ENCODE measurements at places on chromosomes 4 and X. TPM values are rescaled to one million over a fixed set of nuclear protein-coding genes. Genes with fewer than 3 reads are reported as not detected.

The BGN gene
- total RNA-seq: 18.7 TPM

The FOXO4 gene
- total RNA-seq: 39.1 TPM

The UCP1 gene
- total RNA-seq: not detected

The ERVMER34-1 gene
- not detected for total RNA-seq

The NAA10 gene
- 100 TPM for total RNA-seq

GRCh38 chr4:158777423-158778155 lies 8.8 kb downstream of the FNIP2 start:
- H3K4me3 ChIP-seq: no peak overlapping the region
- DNase-seq: no peak
- H3K4me1 ChIP-seq: peaks cover 64% of the 10 kb centered on the region
- no peaks in the 10 kb centered on the region for H3K27me3 ChIP-seq
- H3K27ac ChIP-seq: no peak overlapping the region

GRCh38 chr4:160814726-160815125 lies 1349.1 kb downstream of the FSTL5 start:
- H3K4me1 ChIP-seq: no peaks in the 10 kb centered on the region
- H3K4me3 ChIP-seq: no peak overlapping the region
- no peaks in the 10 kb centered on the region for H3K36me3 ChIP-seq
- H3K27me3 ChIP-seq: no peaks in the 10 kb centered on the region
- DNase-seq: no peak
- H3K27ac ChIP-seq: no peak overlapping the region

DNA sequence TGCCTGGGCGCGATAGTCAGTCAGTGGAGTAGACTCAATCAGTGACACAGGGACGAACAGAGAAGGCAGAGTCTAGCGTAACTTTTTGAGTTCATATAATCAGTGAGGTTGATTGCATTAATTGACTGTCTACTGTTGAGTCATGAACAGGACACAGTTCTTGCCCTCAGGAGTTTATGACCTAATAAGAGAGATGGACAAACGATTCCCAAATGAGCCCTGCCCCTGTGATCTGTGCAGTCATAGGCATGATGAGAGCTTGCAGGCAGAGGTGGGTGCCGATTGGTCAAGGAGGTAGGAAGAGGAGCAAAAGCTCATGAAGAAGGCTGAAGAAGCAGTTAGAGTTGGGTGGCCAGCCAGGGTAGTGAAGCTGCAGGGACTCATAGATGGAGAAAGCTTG lies 57.1 kb downstream of the ADD1 start:
- no peak overlapping the region for H3K27ac ChIP-seq
- H3K36me3 ChIP-seq: peaks cover 98% of the 10 kb centered on the region
- DNase-seq: no peak
- H3K4me3 ChIP-seq: no peak overlapping the region
- H3K27me3 ChIP-seq: no peaks in the 10 kb centered on the region
- no peaks in the 10 kb centered on the region for H3K4me1 ChIP-seq

- H3K27me3 ChIP-seq: no peaks in the 10 kb centered on the region
- no peak for DNase-seq
- peak overlapping the region; percentile 52 for H3K4me3 ChIP-seq
- no peak overlapping the region for H3K27ac ChIP-seq
These were observed 12.9 kb downstream of the DIPK2B start for GRCh38 chrX:45187731-45188130.

GRCh38 chrX:131828482-131828881 lies 194.6 kb upstream of the STK26 start:
- no peak for DNase-seq
- H3K36me3 ChIP-seq: no peaks in the 10 kb centered on the region
- H3K4me1 ChIP-seq: peaks cover 10% of the 10 kb centered on the region
- H3K27me3 ChIP-seq: no peaks in the 10 kb centered on the region
- H3K4me3 ChIP-seq: no peak overlapping the region
- no peak overlapping the region for H3K27ac ChIP-seq

- no peaks in the 10 kb centered on the region for H3K27me3 ChIP-seq
- DNase-seq: no peak
- H3K4me3 ChIP-seq: peak overlapping the region; percentile 69
- peaks cover 18% of the 10 kb centered on the region for H3K36me3 ChIP-seq
- H3K27ac ChIP-seq: peak overlapping the region; percentile 85
These were observed 244 bp downstream of the EIF2S3 start for GRCh38 chrX:24055043-24055356.

GRCh38 chr4:70739496-70740337 lies 18.0 kb downstream of the RUFY3 start:
- no peak overlapping the region for H3K4me3 ChIP-seq
- H3K4me1 ChIP-seq: peaks cover 39% of the 10 kb centered on the region
- H3K27ac ChIP-seq: no peak overlapping the region
- no peak for DNase-seq

GRCh38 chr4:185803022-185803421 lies 9.0 kb downstream of the SORBS2 start:
- DNase-seq: peak; percentile 12
- no peak overlapping the region for H3K4me3 ChIP-seq
- H3K4me1 ChIP-seq: no peaks in the 10 kb centered on the region
- H3K27ac ChIP-seq: no peak overlapping the region
- H3K27me3 ChIP-seq: no peaks in the 10 kb centered on the region

- H3K27me3 ChIP-seq: no peaks in the 10 kb centered on the region
- peaks cover 10% of the 10 kb centered on the region for H3K4me1 ChIP-seq
- DNase-seq: no peak
- no peak overlapping the region for H3K4me3 ChIP-seq
These were observed 173.7 kb downstream of the PTTG2 start for GRCh38 chr4:38133711-38134480.

DNA sequence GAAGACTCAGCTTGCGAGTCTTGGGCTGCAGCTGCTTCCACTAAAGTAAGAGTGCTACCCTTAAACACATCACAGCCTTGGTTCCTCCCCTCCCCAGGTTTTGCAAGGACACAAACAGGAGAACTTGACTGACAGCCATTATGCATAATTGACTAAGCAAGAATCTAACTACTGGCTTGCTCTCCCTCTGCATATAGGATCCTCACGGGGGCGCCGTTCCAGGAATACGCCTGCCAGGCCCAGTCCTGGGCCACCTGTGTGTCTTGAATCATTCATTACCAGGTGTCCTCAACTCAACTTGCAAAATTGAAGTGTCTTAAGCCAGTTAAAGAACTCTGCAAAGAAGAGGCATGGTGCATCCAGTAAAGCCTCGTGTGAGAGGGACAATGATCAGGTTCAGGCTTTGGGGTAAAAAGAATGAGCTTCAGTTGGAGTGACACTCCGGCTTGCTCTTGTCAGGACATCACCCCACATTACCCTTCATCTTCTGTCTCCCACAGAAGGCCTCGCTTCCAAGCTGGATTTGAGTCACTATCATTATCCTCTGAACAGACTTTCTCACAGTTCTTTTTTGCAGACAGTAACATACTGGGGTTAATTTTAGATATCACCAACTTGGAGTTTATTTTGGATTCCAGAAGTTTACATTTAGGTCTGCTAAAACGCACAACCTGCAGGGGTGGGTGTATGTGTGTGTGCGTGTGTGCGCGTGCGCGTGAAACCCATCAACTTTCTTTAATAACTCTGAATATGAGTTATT lies 273.5 kb upstream of the HS3ST1 start:
- no peak for DNase-seq
- H3K27ac ChIP-seq: no peak overlapping the region
- H3K36me3 ChIP-seq: no peaks in the 10 kb centered on the region
- H3K4me1 ChIP-seq: no peaks in the 10 kb centered on the region
- H3K27me3 ChIP-seq: no peaks in the 10 kb centered on the region
- H3K4me3 ChIP-seq: no peak overlapping the region

GRCh38 chrX:53082773-53083616 lies 828 bp downstream of the TSPYL2 start:
- DNase-seq: no peak
- peaks cover 6% of the 10 kb centered on the region for H3K36me3 ChIP-seq
- peaks cover 46% of the 10 kb centered on the region for H3K4me1 ChIP-seq
- peak overlapping the region; percentile 95 for H3K27ac ChIP-seq
- peak overlapping the region; percentile 84 for H3K4me3 ChIP-seq

Data from esophagus muscularis mucosa (tissue), 4 donors.